ENCODE measurements at places on chromosomes 1 and 21.

DNA sequence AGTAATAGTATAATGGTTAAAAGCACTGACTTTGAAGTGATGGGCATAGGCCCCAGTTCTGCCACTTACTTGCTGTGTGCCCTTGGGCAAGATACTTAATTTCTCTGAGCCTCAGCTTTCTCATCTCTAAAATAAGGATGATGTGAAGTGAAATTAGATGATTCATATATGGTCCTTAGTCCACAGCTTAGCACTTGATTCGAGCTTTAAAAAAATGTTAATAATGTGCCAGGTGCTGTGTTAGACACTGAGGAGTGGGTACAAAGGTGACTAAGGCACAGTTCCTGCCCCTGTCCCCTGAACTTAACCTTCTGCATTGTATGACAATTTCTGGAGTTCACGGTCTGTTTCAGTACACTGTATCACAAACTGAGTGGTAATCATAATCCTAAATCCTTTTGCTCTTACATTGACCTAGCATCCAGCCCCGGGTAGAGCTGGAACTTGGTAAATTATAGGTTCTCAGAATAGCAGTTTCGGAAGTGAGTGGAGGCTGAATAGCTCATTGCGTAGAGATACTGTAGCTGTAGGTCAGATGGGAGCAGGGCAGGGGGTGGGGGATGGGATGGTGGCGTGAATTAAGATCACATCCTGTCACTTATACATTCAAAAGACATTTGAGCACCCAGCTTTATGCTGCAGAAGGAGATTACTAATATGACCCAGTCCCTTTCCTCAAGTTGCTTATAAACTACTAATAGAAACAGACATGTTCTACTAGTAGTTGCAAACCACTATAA lies 1.5 kb downstream of the ZNF691 start:
- DNase-seq = no peak

DNA sequence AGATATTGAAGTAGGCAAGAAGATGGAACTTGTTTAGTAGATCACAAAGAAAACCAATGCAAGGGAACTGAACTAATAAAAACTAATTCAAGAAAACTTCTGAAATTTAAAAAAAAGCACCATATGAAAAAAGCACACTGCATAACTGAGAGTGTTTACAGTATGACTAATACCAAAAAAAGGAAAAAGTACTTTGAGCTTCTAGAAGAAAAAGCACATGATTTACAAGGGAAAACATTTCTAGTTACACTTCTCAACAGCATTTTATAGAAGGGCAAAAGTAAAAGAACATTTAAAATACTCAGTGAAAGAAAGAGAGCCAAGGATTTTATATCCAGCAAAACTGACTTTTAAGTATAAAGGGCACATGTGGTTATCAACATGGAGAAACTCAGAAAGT lies 233.6 kb downstream of the RPS6KC1 start:
- DNase-seq = peak; percentile 60

DNA sequence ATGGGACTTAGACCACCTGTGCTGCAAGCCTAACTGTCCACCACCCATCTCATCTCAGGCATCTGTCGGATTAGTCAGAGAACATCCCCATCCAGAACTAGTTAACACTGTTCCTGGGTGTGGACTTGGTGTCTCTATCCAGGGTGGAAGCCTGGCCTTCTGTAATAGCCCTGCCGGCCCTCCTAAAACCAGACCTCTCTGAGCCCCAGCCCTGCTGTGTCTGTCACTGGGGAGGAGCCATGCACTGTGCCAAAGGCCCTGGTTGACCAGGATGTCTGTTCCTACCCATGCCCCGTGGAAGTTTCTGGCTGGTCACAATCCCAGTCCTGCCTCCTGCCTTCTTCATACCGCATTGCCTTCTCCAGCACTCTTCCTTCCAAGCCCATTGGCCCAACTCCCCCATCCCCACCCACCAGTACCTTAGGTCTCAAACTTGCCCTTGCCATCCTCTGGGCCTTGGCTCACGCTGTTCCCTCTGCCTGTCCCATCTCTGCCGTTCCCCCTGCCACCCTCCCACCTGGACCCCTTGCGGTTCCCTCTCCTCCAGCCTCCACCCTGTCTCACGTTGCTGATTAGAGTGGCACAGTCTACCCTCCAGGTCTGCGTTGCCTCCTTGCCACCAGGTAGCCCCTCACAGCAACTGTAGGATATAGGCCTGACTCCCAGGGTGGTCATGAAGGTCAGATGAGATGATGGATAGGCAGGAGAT lies 105.6 kb downstream of the EPHB2 start:
- DNase-seq = no peak

- DNase-seq = no peak
Measured at GRCh38 chr1:86858524-86859261, 55.2 kb downstream of the SELENOF start.

- no peak for DNase-seq
Measured at GRCh38 chr1:235841938-235842545, 24.7 kb downstream of the LYST start.

- DNase-seq = no peak
Measured at GRCh38 chr1:3706651-3707297, 45.5 kb upstream of the CCDC27 start.

GRCh38 chr1:150843474-150843873 lies 32.9 kb downstream of the ARNT start:
- no peak for DNase-seq

DNA sequence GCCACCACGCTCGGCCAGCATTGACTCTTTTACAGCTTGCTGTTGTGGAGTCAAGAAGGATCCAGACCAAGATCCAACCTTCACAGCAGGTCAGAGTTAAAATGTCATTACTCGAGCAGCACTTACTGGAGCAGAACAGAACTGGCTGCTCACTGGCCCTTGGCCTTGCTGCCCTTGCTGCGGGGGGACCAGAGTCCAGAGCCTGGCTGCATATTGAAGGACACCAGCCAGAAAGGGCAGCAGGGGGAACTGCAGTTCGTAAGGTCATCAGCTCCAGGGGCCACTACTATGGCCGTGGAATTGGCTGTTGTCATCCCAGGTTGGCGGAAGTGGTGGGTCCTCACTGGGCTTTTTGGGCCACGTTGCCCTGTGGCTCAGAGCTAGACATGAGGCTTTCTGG lies 15.3 kb upstream of the GPR137B start:
- no peak for DNase-seq

DNA sequence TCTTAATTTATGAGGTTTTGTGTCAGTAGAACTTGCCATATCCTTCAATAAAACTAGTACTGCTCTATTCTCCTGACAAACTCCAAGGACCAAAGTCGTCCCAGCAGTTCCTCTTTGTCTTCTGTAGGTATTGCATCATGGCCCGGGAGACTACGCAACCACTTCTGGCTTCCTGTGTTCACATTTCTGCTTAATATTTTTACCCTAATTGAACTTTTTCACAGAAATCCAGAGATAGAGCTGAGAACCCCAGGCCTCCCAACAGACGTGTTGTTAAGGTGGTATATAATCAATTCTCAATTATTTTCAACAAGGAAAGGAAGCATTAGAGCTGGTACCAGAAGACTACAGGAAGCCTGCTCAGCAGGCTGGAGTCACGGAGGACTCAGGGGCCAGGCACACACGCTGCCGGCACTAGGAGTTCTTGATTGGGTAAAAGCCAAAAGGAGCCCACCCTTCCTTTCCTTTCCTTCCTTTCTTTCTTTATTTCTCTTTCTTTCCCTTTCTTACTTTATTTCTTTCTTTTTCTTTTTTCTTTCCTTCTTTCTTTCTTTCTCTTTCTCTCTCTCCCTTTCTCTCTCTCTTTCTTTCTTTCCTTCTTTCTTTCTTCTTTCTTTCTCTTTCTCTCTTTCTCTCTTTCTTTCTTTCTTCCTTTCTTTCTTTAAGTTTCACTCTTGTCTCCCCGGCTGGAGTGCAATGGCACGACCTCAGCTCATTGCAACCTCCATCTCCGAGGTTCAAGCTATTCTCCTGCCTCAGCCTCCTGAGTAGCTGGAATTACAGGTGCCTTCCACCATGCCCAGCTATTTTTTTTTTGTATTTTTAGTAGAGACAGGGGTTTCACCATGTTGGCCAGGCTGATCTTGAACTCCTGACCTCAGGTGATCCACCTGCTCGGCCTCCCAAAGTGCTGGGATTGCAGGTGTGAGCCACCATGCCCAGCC lies 173.7 kb downstream of the ZBTB18 start:
- no peak for DNase-seq

- no peak for DNase-seq
Measured at GRCh38 chr1:40477678-40478053, 576 bp downstream of the ZFP69 start.

DNA sequence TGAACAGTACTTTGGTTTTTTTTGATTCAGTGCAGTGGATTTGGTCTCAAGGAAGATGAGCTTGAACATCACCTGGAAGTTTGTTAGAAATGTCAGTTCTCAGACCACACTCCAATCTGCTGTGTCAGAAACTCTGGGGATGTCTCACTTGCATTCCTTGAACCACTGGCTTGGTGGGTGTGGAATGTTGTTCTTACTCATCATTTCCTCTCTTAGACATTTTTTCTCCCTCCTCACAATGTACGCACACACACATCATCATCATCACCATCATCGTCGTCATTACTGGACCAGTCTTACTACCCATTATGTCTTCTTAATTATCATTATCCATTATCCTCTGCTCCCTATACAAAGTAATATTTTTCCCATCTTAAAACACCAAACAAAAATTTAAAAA lies 91.9 kb upstream of the KCNK2 start:
- DNase-seq = peak; percentile 76

- no peak for DNase-seq
Measured at GRCh38 chr1:209924390-209924789, 13.6 kb upstream of the SYT14 start.

DNA sequence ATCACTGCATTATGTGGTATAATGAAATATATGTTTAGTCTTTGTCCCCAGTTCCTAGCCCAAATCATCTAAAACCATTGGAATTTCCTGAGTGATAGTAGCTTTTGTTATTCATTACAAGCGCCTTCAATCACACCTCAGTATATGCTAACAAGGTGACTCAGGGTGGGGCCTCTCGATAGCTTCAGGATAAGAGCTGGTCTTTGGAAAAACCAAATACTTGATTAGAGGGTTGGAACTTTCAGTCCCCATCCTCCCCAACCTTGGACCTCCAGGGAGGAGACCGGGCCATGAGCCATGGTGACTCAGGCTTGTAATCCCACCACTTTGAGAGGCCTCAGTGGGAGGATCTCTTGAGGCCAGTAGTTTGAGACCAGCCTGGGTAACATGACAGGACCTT lies 5.1 kb upstream of the BRDT start:
- DNase-seq = no peak

DNA sequence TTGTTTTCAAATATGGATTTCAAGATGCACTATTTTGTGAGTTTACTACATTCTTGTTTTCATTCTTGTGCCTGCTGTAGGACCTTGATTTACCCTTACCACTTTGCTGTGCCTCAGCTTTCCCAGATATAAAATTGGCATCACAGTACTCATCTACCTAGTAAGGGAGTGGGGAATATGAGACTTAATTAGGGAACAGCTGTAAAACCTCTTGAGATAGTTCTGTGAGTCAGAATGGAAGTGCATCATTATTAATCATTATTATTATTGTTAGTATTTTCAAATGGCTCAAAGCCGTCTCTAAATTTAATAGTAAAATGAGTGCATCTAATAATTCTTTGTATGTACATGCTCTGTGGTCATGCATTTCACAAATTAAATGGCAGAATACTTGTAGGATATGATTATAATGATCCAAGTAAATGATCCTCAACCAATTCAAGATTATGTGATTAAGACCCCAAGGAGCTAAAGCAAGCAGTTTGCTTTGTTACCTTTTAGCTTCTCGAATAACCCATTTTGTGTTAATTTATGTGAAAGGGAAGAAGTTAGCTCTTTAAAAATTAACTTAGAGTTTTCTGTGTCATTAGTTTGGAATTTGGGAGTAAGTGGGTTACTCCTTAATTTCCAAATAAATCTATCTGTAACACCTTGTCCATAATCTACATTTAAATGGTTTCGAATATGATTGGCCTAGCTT lies 155.4 kb downstream of the NFIA start:
- peak; percentile 78 for DNase-seq

- DNase-seq = peak; percentile 73
Measured at GRCh38 chr1:33228935-33229487, 27.3 kb upstream of the ZNF362 start.

DNA sequence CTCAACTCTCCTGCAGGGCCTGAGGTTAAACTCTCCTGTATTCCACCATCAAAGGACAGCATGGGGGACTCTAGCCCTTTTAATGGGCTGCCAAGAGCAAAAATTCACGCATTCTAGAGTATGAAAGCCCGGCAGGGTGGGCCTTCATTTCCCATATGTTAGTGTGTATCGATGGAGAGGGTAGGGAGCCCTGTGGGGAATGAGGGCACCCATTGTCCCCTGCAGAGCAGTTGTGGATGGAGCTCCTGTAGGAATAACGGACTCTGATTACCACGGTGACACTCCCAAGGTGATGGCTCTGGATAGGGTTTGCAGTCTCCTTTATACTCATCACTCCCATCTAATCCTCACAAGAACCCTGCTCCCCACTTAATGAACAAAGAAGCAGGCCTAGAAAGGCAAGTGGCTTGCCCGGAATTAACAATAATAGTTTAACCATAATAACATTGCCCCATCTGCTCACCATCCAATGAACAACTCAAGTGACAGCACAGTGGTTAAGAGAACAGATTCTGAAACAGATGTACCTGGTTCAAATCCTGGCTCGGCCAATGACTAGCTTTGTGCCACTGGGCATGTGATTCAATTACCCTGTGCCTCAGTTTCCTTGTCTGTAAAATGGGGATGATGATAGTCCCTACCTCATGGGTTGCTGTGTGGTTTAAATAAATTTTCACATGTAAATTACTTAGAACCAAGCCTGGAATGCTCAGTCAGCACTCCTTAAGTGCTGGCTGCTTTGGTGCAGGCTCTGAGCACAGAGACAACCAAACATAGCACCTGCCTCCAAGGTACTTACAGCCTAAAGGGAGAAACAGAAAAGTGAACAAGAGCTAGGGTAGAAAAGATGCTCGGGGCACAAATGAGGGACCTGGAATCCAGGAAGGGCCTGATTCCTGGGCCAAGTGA lies 29.0 kb downstream of the HIVEP3 start:
- no peak for DNase-seq

- DNase-seq = peak; percentile 44
Measured at GRCh38 chr1:18907021-18907916, 4.9 kb upstream of the ALDH4A1 start.

DNA sequence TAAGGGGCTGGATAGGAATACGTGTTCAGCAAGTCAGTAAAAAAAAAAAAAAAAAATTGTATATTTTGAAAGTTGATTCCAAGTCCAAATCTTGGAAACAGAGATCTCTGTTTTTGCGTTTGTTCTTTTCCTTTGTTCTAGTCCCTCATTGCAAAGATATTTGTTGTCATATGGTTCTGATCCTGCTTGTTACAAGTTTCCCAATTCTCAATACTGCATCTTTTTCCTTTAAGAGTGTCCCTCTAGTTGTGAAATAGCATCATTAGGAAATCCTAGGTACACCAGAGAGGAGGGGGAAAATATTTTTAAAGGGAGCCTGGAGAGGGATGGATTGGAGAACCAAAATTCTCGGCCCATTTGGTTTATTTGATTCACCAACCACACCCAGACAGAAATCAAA lies 152.2 kb upstream of the C1orf105 start:
- no peak for DNase-seq

GRCh38 chr21:14875704-14876523 lies 188.9 kb downstream of the NRIP1 start:
- DNase-seq = peak; percentile 93

Measured in renal cortical epithelial cell (primary cell).